HFFc6 (cell line): ENCODE measurements at places on chromosomes 1 and 21.

DNA sequence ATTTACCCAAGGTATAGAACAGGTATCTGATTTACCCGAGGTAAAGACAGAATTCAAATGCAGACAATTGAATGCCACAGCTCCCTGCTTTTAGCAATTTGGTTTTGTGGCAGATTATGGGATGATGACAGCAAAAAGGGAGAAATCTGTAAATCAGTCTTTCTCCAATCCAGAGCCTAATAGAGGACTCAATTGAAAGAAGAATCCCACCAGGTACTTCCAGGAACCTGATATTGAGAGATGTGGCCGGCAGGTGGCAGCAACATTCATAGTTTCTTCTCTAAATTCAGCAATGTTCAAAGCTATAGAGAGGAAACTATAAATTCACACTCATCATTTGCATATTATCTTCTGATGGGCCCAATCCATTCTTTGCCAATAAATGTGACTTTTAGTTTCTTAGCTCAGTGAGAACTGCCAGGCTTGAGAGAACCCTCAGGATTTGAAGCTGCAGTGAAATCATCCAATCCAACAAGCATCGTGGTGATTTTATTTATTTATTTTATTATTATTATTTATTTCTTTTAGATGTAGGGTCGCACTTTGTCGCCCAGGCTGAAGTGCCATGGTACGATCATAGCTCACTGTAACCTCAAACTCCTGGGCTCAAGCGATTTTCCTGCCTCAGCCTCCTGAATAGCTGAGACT, 9.8 kb upstream of the PHACTR4 start:
- DNase-seq, result peak; percentile 50

DNA sequence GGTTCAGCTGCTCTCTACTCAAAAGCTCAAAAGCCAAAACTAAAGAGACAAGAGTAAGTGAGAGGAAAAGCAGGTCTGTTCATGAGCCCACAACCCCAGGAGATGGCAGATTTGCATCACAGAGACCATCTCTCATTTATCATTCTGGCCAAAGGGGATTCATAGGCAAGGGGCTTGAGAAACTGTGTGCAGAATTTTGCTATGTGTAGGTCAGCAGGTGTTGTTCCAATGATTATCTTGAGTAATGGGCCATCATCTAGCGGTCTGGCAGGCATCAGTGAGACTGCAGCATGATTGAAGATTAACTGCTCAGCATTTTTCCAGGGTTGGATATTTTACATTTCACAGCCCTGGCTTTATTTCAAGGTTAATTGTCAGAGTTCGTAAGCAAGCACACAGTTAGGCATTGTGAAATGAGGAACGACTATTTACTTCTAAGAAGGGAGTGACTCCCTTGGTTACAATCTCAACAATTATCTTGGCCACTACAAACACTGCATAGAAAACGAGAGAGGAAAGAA, 1204.6 kb upstream of the TMPRSS15 start:
- DNase-seq, result no peak

DNA sequence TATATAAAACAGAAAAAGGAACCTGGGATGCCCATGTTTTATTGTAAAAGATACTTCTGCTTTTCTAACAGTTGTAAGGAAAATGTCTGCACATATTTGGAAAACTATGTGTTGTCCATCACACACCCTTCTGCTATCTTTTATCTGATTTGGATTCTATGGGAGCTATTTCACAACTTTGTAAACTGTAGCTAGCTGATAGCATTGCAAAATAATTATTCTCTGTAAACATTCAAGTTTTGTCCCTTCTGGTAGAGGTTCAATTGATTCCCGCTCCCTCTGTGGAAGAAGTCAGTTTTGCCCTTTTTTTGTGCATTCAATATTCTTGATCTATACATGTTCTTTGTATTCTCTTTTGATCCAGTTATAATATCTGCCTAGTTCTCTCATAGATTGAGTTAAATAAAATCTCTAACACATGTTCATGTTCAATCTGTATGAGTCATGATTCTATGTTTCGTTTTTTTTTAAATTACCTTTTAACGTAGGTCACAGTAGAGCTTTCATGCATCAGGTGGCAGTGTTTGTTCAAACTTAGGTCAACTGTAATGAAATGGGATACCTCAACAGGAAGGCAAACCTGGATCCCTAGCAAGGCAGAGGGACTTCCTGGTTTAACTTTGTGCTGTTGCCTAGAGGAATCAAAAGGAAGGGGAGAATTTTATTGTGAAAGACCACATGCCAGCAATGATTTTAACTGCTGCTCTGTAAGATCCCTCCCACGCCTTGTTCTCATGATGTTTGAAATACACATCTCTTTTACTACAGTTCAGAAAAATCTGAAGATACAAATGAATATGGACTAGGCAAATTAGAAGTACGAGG, 26.0 kb upstream of the BCL9 start:
- DNase-seq, result no peak

- no peak for DNase-seq
Measured at GRCh38 chr1:154485106-154485505, 16.9 kb upstream of the TDRD10 start.

- no peak for DNase-seq
Measured at GRCh38 chr21:45361033-45361997, 43.6 kb upstream of the COL18A1 start.

DNA sequence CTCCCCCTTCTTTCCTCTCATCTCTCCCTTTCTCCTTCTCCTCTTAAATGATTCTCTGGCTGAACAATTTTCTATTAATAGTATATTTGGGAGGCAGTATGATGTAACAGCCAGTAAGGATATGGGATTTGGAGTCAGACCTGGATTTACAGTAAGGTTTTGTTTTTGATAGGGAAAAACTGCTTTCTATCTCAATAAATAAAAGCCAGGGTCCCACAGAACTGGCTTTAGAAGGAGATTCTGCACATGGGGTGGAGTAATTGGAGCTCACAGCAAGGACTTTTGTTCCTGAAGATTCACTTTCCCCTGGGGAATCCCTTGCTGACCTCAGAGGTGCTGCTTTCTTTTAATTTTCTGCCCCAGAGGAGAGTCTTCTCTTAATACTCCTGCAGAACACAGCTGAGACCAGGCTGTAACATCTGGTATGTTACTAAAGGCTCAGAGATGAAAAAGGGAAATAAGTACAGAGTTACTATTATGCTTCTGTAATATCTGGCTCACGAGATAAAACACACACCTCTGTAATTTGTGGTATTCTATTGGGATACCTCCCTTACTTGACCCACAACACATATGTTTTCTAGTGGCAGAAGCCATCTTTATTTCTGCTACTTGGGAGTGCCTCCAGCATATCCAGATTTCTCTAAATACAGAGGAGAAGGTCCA, 13.4 kb downstream of the EPB41 start:
- no peak for DNase-seq

- DNase-seq, result no peak
Measured at GRCh38 chr1:117594261-117594990, 11.4 kb upstream of the TENT5C start.

- peak; percentile 11 for DNase-seq
Measured at GRCh38 chr1:227372726-227373130, 54.4 kb upstream of the CDC42BPA start.

DNA sequence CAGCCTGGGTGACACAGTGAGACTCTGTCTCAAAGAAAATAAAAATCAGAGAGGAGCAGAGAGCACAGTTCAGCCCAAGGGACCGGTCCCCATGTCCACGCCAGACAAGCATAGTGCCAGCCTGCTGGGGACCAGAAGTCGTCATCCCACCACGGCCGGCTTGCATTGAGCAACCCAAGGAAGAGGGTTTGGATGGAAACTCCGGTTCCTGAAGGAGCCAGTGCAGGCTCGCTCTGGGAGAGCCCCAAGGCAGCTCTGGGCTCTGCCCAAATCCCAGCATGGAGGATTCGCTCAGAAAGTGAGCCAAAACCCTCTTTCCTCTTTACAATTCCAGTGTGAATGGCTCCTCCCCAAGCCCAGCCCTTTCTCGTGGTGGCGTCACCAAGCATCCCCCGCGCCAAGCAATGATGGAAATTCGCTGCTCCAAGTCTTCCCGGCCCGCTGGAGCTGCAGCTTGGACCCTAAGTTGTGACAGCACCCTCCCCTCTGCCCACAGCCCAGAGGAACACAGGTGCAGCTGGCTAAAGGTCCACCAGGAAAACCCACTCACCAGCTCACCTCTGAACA, 64.1 kb upstream of the SLC25A33 start:
- no peak for DNase-seq

- DNase-seq, result no peak
Measured at GRCh38 chr1:185058876-185059275, 13.5 kb downstream of the RNF2 start.

- no peak for DNase-seq
Measured at GRCh38 chr1:94768036-94768435, 52.1 kb upstream of the SLC44A3 start.

DNA sequence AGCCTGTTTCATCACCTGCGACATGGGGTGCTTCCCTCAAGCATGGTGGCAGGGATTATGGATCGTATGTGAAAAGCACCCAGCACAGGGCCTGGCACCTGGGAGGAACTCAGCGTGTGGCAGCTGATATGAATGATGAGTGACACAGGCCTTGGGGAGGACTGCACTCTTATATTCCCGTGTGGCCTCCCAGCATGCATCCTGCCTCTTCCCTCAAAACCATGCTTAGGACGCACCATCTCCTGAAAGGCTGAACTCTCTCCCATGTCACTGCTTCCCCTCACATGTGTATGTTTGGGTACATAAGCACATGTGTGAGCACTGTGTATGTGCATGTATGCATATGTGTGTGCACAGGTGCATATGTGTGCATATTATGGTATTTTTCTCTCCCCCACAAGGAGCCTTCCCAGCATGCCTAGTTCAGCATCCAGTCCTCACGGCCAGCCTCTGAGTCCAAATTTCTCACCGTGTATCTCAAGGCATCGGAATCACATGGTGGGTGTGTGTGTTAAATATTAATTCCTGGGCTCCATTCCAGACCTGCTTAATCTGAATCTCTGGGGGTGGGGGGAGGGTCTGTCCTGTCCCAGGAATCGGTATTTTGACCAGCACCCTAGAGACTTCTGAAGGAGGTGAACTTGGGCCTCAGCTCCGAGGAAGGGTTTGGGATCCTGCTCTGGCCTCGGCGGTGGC, 12.8 kb downstream of the MYOM3 start:
- DNase-seq, result no peak

GRCh38 chr1:94793296-94793656, 26.9 kb upstream of the SLC44A3 start:
- peak; percentile 61 for DNase-seq

- no peak for DNase-seq
Measured at GRCh38 chr1:230992100-230992774, 13.3 kb downstream of the ARV1 start.

DNA sequence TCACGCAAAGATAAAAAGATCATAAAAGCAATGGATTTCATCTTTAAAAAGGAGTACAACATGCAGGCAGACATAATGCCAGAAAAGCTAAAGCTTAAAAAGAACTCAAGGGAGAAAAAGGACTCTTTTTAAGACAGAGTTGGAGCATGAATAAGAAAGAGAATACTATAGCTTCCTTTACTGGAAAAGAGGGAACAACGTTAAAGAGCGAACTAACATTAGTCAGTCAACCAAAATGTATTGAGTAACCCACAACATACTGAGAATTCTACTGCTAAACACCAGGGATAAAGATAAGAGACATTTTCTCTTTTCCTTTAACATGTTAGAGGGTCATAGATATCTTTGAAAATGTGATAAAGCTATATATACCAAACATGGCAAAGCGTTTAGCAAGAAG, 182.0 kb downstream of the DUSP10 start:
- DNase-seq, result no peak

- DNase-seq, result no peak
Measured at GRCh38 chr1:179883040-179883744, 1.1 kb downstream of the TOR1AIP1 start.

DNA sequence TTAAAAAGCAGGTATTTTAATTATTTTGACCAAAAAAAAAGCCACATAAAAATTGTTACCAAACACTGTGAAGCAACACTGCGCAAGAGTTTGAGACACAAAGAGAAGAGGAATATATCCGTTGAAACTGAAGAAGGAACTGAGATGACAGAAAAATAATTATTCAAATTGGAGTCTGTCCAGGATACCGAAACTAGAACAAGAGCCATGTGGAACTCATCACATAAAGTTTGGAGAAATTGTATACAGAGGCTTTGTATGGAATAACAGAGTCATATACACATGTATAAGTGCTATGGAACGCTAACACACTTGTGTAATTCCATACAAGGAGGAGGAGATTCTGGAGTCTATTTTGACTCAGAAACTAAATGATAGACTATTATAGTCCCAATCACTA, 675.1 kb upstream of the ADGRL2 start:
- DNase-seq, result no peak

DNA sequence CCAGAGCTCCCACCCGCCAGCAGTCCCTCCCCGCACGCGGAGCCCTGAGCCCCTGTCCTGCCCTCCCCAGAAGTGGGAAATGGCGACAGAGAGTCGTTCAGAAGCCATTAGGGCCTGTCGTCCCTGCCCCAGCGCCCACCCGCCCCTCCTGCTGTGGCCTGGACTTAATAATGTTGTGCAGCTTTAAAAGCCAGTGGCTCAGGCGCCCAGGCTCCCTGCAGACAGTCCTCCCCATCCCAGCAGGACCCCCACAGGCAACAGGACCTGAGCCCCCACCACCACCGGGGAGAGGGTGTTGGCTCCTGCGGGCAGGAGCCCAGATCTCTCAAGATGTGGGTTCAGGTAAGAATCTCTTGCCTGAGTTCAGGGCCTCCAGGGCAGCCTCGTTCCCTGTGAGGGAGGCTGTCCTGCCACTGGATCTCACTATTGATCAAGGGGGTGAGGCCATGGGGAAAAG, 125.3 kb upstream of the RUNX3 start:
- no peak for DNase-seq

DNA sequence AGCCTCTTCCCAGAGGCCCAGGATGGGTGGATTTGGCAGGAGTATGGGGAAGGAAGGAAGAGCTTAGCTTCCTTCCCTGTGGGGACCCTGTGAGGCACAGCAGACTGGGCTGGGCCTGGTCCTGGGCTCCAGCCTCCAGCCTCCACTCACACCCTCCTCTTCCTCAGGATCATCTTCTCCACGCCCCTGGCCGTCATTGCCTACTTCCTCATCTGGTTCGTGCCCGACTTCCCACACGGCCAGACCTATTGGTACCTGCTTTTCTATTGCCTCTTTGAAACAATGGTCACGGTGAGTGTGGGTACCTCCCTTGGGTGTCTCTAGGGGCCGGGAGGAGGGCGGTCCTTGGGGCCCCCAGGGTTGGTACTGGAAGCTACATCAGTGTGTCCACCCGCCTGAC, 10.1 kb downstream of the MFSD2A start:
- no peak for DNase-seq

- no peak for DNase-seq
Measured at GRCh38 chr1:234776256-234776875, 166.4 kb upstream of the IRF2BP2 start.

GRCh38 chr1:155942578-155943141, 1.2 kb downstream of the RXFP4 start:
- DNase-seq, result no peak

GRCh38 chr1:200042119-200042551, 14.6 kb downstream of the NR5A2 start:
- no peak for DNase-seq

GRCh38 chr1:1100296-1100695, 15.6 kb downstream of the C1orf159 start:
- no peak for DNase-seq

- no peak for DNase-seq
Measured at GRCh38 chr1:108669679-108670078, 8.8 kb upstream of the HENMT1 start.
